ENCODE measurements at places on chromosomes 12 and 14.

DNA sequence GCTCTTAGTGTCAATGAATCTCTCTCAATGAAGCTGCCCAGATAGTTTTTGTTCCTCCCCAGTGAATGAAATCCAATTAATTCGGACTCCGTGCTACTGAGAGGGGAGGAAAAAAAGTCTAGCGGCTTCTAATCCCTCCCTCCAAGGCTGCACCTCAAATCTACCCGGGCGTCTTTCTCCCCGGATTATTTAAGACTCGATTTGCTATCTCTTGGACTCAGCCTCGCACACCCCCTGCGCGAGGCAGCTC is 134 bp downstream of the DUSP6 start:
- DNase-seq = no peak

DNA sequence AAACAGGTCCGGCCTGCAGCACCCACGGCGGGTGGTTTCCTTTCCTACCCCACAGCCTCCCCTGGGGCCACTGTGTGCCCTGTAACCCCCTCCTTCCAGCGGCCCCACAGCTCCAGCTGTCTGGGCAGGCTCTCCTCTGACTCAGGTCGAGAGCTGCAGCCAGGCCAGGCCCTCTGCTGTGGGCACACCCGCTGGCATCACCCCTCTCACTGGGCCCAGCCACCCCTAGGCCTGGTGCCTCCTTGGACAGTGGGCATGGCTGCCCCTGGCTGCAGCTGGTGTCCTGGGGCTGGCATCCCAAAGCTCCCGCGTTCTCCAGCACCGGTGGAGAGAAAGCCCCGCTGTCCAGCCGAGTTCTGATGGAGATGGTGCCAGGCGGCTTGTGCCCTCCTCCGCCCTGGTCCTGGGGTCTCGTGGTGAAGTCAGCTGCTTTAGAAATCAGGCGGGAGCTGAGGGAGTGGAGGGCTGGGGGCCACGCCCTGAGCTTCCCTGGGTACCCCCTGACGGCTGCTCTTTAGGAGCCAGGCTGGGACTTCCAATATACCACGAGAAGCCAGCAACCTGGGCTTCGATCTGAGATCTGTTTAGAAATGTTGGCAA is 114.9 kb downstream of the KIF26A start:
- no peak for DNase-seq

DNA sequence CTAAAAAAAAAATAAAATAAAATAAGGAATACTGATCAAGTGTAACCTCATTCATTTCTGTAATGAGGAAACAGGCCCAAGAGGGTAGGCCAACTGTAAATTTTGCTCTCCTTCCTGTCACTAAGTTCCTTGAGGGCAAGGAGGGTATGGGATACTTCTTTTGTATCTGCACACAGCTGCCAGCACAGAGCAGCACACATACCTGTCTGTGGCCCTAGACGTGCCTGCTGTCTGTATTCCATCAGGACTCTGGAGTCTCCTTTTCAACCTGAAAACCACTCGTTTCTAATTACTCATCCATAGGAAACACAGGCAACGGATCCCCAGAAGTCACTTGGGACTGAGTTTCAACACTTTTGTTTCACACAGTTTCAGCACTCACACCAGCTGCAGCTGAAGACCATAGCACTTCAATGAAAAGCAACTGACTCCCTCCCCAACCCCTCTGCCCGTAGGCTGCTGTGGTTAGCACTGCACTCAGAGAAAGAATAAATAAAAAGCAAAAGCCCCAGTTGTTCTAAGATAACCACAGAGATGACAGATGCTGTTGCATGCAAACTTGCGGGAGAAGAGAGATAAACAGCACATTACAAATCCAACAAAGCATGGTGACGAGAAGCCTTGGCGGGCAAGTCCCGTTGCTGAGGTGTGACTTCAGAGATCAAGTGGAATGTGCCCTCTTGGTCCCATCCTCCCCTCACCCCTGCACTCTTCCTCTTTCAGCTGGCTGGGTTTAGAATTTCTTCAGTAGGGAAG is 24.9 kb downstream of the CRACR2A start:
- DNase-seq = peak; percentile 77

DNA sequence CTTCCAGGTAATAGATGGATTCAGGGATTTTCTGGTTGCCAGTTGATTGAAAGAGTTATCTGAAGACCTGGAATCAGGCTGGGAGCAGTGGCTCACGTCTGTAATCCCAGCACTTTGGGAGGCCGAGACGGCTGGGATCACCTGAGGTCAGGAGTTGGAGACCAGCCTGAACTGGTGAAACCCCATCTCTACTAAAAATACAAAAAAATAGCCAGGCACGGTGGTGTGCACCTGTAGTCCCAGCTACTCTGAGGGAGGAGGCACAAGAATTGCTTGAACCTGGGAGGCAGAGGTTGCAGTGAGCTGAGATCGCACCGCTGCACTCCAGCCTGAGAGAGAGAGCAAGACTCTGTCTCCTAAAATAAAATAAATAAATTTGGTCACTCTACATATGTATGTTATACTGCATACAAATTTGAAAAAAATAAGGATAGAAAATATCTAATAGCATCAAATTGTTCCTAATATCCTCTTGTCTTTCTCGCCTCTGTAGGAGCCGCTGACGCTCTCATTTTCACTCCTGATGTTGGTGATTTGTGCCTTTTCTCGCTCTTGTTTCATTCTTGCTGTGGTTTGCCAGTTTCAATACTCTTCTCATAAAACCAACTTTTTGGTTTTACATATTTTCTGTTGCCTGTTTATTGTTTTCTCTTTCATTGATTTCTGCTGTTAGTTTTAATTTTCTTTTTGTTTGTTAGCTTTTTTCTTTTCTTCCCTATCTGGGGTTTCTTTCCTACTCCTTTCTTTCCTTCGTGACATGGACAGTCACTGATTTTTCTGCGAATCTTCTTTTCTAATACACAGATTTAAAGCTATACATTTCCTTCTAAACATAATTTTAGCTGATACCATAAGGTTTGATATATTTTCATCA is 23.8 kb upstream of the PLD4 start:
- no peak for DNase-seq

GRCh38 chr12:80830533-80831088 is 107.1 kb downstream of the LIN7A start:
- no peak for DNase-seq

- DNase-seq = no peak
Observed at GRCh38 chr14:84027351-84027750, 1502.6 kb upstream of the FLRT2 start.

DNA sequence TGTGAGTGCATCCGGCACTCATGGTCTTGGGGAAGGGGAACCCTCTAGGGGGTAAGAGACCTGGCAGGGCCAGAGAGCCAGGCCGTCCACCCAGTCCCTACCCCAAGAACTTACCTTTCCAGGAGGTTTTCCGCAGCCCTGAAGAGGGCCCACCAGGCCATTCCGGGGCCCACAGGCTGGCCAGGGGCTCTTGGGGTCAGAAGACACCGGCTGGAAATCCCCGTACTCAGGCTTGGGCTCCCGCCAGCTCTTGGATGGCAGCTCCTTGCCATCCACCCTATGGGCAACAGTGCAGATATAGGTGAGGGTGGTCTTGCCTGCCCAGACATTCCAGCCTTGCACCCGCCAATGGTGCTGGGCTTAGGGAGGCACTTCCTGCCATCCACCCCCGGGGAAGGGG is 34.6 kb downstream of the NCKAP5L start:
- no peak for DNase-seq

DNA sequence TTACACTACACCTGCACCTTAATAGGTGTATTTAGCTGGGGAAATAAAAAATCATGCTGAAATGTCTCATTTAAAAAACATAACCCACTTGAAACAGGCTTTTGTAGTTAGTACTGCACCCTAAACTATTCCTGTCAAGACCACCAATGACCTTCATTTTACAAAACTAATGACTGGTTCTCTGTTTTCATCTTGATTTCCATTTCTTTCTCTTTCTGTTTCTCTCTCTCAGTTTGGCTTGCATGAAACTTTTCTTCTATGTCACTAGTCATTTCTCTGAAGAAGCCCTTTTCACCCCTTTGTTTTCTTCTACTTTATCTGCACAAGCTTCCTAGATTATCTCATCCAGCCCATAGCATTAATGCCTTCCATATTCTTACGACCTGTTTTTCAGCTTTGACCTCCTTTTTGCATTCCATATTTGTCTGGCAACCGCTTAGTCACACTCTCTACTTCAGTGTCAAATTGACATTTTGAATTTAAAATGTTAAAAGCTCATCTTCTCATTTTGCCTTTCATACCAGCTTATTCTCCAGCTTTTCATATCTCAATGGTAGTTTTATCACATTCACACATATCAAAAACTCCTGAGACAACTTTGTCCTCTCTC is 32.7 kb upstream of the KLRF1 start:
- no peak for DNase-seq

GRCh38 chr14:72801381-72801812 is 92.5 kb downstream of the DPF3 start:
- peak; percentile 17 for DNase-seq

DNA sequence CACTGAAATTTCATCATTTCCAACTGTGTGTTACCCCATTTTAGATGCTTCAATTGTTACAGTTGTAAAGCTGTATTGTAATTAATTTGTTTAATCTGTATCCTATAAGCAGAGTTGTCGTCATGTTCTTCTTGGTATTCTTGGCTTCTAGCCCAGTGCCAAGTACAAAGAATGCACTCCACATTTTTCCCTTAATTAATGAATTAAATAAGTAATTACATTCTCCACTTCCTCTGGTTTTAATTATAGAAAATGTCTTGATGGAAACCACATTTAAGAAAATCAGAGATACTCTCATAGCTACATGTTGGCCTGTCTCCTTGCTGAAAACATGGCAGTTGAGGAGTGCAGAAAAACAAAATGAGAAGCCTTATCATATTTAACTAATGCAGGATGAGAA is 746 bp downstream of the DNAI7 start:
- DNase-seq = no peak

GRCh38 chr12:28937196-28937595 is 211.9 kb upstream of the FAR2 start:
- no peak for DNase-seq

DNA sequence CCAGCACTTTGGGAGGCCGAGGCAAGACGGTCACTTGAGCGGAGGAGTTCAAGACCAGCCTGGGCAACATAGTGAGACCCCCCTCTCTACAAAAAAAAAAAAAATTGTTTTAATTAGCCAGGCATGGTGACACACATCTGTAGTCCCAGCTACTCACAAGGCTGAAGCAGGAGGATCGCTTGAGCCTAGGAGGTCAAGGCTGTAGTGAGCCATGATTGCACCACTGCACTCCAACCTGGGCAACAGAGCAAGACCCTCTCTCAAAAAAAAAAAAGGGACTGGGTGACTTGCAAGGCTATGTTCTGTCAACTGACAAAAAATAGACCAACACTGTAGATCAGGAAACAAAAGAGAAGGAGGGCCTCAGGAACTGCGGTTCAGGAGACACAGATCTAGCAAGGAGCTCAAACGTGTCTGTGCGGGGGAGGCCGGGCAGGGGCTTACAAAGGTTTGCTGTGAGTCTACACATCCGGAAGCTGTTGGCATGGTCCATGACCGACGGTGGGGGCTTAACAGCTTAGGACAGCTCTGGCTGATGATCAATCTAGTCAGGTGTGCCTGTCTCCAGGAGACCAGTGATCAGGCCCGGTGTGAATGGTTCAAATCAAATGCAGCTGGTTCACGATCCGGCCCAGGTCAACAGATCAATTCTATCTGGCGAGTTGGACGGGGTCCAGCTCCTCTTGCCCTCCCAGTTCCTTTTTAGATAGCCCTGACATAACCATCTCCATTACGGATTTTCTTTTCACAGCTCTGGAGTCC is 31.7 kb upstream of the INF2 start:
- DNase-seq = peak; percentile 45

DNA sequence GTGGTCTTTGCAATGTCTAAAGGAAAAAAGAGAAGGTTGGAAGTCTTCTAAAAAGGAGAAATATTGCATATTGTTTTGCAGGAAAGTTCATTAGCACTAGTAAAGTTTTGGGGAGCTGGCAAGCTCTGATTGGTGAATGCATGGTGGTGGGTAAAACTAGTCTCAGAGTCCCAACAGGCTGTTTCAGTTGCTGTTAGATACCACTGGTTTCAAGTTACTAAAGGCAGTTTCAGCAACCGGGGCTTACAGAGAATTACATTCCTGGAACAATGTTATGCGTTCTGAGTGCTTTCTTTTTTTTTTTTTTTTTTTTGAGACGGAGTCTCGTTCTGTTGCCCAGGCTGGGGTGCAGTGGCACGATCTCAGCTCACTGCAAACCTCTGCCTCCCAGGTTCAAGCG is 208.2 kb downstream of the EPS8 start:
- DNase-seq = no peak

GRCh38 chr12:98922871-98923270 is 277.8 kb downstream of the APAF1 start:
- no peak for DNase-seq

DNA sequence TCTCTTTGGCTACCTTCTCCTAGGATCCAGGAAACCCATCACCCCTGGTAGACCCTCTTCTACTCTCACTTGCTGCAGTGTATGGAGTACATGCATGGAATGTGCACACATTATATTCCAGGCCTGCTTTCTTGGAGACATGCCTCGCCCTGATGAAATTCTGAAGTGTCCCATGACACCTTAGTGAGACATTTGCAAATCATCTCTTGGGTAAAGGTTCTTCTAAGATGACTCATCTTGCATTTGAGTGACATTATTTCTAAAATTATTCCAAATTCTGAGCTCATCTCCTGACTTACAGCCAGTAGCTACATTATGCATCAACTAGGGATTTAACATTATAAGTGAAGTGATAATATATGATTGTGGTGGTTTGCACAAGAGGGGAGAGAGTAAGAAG is 49.8 kb downstream of the SDR9C7 start:
- no peak for DNase-seq

GRCh38 chr12:127115468-127116035 is 1151.4 kb upstream of the TMEM132C start:
- no peak for DNase-seq

DNA sequence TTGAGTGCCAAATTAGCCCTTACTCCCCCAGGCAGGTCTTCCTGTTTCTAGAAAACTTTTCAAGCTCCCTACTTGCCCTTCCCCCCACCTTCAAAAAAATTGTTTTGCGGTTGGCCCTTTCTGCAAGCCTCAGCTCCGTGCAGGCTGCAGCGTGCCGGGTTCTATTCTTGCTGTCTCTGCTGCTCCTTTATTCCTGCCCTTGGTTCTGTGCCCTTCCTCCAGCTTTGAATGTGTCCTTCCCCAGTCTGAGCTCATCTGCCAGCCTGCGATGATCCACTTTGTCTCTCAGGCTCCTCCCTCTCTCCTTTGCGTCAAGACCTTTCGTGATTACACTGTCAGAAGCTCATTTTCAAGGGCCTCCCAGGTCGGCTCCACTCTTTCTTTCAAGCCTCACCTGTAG is 98.6 kb downstream of the IRF2BPL start:
- peak; percentile 85 for DNase-seq

GRCh38 chr14:39459795-39460478 is 27.7 kb upstream of the FBXO33 start:
- no peak for DNase-seq

All from activated naive CD4-positive, alpha-beta T cell treated with anti-CD3 and anti-CD28 coated beads for 36 hours (primary cell).